ENCODE measurements at places on chromosomes 11 and 22.

DNA sequence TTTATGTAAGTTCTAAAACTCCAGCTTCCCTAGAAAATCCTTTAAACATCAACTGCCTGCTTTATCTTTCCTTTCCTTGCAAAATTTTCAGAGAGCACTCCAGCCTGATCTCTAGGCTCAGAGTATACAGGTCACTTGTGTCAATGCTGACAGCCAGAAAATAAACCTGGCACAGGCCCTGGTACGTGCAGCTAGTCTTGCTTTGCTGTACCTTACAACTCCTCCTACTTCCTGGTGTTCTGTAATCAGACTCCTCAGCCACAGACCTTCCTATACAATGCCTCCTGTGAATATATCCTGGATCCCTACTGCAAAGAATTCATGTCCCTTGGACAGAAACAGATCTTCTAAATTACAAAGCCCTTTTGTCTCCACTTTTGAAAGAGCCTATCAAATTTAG is 24.2 kb upstream of the TMEM123 start:
- no peak for DNase-seq

DNA sequence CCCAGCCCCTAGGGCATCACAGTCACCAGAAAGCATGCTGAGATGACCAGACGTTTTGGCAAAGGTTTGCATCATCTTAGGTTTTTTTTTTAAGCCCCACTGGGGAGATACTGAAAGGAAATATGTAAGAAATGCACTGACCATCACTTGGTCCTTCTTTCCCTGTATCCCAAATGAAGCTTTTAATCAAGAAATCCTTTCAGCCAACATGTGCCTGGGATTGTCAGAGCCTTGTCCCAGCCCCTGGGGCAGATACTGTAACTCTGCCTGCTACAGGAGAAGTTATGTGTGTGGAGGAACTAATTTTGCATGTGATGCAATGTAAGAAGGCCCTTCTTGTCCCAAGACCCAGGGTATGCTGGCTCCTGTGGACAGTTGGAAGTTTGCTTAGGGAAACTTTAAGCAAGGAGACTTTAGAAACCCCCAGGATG is 65.6 kb downstream of the PPFIBP2 start:
- DNase-seq = no peak

GRCh38 chr11:61742391-61742790 is 10.0 kb upstream of the MYRF start:
- DNase-seq = no peak

DNA sequence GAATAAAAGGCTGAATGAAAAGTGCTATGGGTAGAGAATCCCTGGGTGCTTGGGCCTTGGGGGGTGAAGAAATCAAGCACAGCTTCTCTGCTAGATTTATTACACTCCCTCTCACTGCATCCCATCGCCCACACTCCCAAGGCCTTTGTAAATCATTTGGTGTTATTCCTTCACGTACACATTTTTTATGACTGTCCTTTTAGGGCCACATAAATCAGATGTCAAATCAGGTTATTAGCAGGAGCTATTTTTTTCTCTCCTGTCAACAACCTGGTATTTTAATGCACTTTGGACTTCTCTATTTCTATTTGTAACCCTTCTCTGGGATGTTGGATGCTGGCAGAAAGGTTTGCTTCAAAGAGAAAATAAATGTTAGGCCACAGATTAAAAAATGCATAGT is 408.8 kb downstream of the INSC start:
- DNase-seq = no peak

GRCh38 chr11:79794057-79794456 is 353.2 kb upstream of the TENM4 start:
- no peak for DNase-seq

DNA sequence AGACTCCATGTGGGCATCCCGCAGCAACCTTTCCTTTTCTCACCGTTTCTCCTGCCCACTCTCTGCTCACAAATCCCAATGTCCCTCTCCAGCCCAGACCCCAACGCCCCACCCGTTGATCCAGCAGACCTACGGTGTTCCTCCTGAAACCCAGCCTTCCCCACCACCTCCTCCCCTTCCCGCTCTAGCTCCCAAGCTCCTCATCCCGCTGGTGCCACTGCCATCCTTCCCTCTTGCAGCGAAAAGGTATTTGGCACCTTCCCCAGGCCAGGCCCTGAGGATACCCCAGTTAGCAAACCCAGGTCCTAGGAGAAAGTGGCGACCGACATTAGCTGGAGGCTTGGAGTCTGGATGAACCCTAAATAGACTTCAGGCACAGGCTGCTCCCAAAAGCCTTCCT is 84.0 kb upstream of the RTL6 start:
- no peak for DNase-seq

DNA sequence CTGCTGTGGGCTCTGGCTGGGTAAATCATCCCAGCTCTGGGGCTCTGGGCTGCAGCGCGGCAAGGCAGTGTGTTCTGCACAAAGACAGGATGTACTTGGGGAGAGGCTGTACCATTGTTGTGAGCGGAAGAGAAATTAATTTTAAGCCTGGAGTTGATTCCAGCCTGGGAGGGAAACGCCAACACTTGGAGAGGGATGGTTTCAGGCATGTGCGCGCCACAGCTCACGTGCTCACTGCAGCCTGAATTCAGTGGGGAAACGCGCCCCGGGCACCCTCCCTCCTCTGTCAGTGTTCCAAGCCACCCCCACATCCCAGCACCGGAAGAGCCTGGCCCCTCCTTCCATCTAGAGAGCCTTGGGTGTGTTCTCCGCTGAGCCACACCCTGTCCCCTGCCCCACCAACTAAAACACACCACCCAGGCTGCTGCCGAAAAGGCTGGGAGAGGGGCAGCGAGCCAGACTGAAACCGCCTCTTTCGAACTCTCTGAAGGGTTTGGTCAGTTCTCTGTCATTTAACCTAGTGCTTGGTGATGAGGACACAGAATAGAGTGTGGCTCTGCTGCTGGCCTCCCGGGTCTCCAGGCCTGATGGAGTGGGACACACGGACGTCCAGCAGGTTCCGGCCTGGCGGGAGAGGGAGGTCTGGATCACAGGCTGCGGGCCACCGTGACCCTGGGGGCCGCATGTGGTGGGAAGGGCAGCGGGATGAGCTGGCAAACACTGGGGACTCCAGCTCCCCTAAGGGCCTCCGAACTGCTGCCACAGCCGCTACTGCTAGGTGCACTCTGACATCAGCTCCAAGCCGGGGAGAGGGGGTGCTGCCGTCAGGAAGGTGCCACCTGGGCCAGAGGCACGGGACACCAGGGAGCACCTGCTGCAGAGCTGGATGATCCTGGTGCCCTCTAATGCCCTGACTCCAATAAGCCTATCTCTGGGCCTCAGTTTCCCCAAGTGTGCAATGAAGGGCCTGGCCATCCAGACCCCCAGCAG is 230.8 kb downstream of the CTTN start:
- DNase-seq = peak; percentile 52

DNA sequence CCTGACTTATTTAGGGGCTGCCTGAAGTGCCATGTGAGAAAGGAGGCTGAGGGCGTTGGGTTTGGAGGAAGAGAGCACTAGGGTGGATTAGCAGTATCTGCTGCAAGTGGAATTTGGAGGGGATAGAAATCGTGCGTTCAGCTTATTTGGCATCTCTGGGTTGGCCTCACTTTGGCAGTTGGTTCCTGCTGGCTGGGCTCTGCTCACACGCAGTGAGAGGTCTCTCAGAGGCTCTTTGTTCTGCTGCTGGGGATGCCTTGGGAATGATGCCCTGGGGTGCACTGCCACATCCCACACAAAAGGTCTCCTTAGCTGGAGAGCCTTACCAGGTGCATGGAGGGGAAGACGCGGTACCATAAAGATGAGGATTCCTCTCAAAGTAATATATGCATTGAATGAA is 17.7 kb upstream of the MICAL2 start:
- DNase-seq = peak; percentile 57

- DNase-seq = no peak
Observed at GRCh38 chr11:116452461-116452860, 320.3 kb downstream of the BUD13 start.

- DNase-seq = no peak
Observed at GRCh38 chr11:19263333-19263732, 22.6 kb upstream of the E2F8 start.

- no peak for DNase-seq
Observed at GRCh38 chr11:32148895-32149294, 58.0 kb downstream of the RCN1 start.

GRCh38 chr22:42670921-42671709 is 21.9 kb upstream of the CYB5R3 start:
- no peak for DNase-seq

DNA sequence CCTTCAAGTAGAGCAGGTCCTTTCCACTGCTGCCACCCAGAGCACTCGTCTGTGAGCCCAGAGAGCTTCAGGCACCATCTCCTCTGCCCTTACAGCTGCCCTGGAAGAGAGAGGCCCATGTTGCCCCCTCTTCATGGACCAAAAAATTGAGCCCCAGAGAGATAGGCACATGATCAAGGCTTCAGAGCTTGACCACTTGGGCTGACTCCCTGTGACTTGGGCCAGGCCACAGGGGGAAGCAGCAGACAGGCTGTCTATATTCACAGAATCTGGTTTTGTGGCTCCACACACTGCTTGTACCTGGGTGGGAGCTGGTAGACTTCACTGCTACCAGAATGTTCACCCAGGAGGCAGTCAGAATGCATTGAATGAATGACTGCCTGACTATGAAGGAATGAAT is 58.2 kb downstream of the SMIM38 start:
- DNase-seq = no peak

DNA sequence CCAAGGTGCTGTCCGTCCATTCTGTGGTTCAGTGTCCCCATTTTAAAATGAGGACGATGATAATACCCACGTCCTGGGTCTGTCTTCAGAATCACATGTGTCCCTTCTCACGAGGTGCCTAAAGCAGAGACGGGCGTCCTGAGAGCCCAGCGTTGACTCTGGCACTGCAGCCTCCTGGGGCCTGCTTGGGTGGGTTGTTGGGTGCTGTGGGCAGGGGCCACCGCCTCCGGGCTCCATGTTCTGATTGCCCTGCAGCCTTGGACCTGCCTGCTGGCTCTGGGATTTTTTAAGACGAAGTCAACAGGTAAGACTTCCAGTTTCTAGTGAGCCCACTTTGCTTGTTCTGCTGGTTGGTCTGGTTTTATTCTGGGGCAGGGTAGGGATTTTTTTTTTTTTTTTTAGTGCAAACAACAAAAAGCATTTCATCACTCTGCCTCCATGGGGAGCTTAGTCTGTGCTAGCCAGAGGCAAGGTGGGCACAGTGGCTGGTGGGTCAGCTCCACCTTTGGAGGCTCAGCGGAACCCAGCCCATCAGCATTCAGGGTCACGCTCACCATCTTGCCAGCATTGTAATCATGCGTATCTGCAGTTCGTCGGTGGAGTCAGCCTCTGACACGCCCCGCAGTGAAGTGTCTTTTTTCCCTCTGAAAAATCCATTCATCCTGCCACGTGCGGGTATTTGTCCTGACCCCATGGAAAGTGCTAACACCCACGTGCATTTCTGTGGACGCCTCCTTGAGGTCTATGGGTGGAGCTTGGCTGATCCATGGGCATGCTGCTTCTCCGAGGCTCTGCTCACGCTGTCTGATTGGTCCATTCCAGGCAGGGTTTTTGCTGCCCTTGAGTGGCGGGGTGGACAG is 28.3 kb downstream of the NADSYN1 start:
- DNase-seq = no peak

- DNase-seq = no peak
Observed at GRCh38 chr11:134034496-134035381, 34.1 kb upstream of the JAM3 start.

All from anterior cingulate cortex (tissue), 58 donors.